ENCODE measurements at places on chromosomes 13 and 19. TPM values are rescaled to one million over a fixed set of nuclear protein-coding genes. Genes with fewer than 3 reads are reported as not detected.

The USHBP1 gene
- total RNA-seq: not detected

The GSX1 gene
- total RNA-seq: not detected

The PSG6 gene
- total RNA-seq: not detected

The KIR2DL4 gene
- not detected for total RNA-seq

The HS6ST3 gene
- total RNA-seq: not detected

The PEAK3 gene
- not detected for total RNA-seq

The HSPH1 gene
- 53.5 TPM for total RNA-seq

The CSNK1G2 gene
- 82.8 TPM for total RNA-seq

The PRODH2 gene
- not detected for total RNA-seq

The PTGER1 gene
- total RNA-seq: 1.0 TPM

The TPTE2 gene
- total RNA-seq: not detected

The TSHZ3 gene
- total RNA-seq: 1.6 TPM

The OR10H1 gene
- total RNA-seq: 0.21 TPM

The CEACAM4 gene
- total RNA-seq: not detected

Data from airway epithelial cell (primary cell).